ENCODE measurements at places on chromosomes 12 and 14.

DNA sequence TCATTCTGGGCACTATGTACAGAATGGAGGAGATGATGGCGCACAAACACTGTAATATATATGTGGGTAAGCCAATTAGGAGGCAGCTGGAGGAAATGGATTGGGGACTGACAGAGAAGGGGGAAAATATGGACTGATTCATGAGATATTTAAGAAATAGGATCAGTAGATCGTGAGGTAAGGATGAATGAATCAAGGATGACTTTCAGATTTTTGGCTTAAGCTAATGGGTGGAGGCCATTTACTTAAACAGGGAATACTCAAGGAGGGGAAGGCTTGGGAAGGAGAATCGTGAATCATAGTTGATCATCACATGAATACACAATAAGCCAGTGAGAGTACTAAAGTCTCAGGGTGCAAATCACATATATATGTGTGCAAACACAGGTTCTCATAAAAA lies 11.2 kb upstream of the GNPNAT1 start:
- DNase-seq, result no peak

DNA sequence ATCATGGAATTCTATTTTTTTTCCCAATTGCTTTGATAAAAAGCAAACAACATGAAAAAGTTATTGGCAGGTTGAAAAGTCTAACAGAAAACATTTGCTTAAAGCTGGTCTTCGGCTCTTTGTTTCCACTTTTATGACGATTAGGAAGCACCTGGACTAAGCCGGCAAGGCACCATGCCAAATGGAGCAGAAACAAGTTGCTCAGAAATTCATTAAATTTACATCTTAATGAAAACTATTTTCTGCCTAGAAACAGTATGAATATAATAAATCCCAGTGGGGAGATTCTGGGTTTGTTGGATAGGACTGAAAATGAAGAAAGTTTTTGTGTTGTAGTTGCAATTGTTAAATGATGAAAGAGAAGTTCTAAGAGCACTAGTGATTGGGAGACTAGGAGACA lies 51.4 kb upstream of the OR9K2 start:
- no peak for DNase-seq

DNA sequence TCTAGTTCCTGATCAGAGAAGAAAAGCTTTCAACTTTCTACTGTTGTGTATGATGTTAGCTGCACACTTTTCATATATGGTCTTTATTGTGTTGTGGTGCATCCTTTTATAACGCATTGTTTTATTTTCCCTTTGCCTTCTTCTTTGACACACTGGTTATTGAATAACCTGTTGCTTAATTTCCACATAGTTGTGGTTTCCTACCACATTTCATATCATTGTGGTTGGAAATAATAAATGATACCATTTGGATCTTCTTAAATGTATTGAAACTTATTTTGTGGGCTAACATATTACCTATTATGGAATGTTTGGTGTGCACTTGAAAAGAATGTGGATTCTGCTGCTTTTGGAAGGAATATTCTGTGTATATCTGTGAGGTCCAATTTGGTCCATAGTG lies 64.9 kb downstream of the GPHN start:
- no peak for DNase-seq

- no peak for DNase-seq
Measured at GRCh38 chr14:65180725-65181025, 78.4 kb upstream of the MAX start.

DNA sequence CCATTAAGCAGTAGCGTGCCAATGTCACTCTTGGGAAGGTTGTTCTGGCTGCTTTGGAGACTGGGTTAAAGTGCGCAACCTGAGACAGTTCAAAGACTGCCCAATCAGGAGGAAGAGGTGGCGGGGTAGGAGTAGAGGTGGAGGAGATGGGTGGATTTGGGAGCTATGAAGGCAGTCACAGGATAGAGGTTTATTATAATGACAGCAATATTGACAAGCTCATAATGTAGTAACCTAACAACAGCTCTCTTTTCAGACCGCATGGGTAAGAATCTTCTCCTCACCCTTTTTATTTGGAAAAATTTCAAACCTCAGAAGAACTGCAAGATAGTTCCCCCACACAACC lies 5.3 kb upstream of the PSMD9 start:
- DNase-seq, result no peak
